ENCODE measurements at places on chromosomes 16 and 17.

DNA sequence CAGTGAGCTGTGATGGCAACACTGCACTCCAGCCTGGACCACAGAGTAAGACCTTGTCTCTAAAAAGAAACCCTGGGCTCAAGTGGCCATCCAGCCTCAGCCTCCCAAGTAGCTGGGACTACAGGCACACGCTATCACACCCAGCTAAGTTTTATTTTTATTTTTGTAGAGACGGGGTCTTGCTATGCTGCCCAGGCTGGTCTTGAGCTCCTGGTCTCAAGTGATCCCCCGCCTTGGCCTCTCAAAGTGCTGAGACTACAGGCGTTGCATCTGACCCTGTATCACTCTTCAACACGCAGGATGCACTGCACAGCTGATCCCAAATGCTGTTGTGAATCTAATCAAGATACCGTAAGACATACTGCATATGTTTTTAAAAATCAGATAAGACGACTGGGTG is 23.0 kb downstream of the ANKRD11 start:
- no peak for DNase-seq

DNA sequence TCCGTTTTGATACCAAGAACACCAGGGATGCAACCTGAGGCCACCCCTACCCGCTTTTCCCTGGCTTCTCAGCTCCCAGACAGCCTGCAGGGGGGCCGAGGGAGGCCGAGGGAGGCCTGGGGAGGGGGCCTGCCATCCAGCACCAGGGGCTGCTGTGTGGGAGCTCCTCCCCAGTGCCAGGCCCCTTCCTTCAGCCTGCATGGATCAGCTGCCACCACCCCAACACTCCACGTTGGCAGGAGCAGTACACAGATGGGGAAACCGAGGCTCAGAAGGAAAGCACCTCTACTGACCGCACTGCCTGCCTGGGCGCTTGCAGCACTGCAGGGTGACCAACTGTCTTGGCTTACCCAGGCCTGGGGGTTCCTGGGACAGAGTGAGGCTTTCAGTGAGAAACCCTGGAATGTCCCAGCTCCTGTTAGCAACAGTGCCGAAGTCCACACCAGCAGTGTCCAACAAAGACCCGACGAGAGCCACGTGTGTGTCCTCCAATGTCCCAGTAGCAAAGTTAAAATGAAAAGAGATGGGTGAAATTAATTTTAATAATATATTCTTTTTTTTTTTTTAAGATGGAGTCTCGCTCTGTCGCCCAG is 5.3 kb upstream of the OSGIN1 start:
- no peak for DNase-seq

GRCh38 chr17:55690105-55690508 is 32.6 kb downstream of the TMEM100 start:
- DNase-seq, result no peak

- DNase-seq, result no peak
These were observed 81.4 kb downstream of the SLC39A11 start for GRCh38 chr17:73011016-73011486.

- no peak for DNase-seq
These were observed at the start of gene SREBF1 for GRCh38 chr17:17836818-17837379. Gene SREBF1 (minus strand): TSS chr17:17836986. CDS start chr17:17836817, 169 bp downstream.

DNA sequence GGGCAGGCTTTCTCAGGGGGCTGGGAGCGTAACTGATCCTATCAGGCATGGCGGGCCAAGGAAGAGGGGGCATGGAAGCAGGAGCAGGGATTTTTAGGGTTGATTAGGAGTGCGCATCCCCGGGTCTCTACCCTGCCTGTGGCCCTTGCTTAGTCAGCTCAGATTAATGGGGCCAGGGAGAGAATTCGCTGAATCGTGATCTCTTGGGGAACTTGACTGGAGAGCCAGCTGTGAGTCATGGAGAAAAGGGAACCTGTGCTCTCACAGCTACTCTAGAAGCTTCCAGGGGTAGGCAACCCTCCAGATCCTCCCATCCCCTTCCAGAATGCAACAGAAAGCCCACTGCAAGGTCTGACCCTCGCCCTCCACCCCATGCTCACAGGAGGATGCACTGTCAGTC is 3.6 kb downstream of the FOXN1 start:
- no peak for DNase-seq

- no peak for DNase-seq
These were observed 58.7 kb downstream of the RTN4RL1 start for GRCh38 chr17:1966274-1967086.

- DNase-seq, result no peak
These were observed 11.3 kb downstream of the CORO7 start for GRCh38 chr16:4404967-4405696.

GRCh38 chr17:65978871-65979270 is 213.1 kb downstream of the CEP112 start:
- DNase-seq, result no peak

GRCh38 chr17:69639096-69639495 is 224.6 kb downstream of the MAP2K6 start:
- DNase-seq, result no peak

DNA sequence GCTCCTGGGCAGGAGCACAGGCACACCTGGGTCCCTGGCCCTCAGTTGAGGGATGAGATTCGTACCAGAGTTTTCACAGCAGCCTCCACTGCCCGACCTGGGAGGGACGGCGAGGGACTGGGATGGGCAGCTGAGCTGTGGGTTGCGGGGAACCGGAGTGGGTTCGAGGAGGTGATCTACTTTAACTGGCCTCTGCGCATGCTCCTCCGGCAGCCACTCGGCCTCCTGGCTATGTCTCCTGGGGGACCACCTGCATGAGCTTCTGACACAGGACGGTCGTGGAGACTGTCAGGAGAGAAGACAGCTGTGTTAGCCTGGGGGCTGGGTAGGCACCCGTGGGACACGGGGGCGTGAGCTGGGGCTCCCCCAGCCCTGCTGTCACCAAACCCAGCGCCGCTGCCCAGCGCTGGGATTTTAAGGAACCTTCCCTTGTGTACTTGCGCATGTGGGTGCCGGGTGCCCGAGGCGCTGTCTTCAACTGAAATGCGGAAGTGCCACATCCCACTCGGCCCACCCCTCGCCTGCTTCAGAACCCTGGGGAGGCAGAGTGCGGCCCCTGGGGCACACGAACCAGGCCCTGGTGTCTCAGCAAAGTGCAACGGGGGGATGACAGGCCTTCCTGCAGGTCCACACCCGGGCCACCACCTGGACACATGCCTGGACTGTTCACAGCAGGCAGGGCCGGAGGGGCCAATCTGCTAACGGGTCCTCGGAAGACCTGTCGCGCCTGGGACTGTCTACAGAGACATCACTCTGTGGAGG is 36.4 kb downstream of the SLC7A5 start:
- no peak for DNase-seq

- DNase-seq, result no peak
These were observed 9.0 kb downstream of the VPS9D1 start for GRCh38 chr16:89711601-89712273.
